GDM1 (cell line): ENCODE measurements at places on chromosomes 11 and 22.

DNA sequence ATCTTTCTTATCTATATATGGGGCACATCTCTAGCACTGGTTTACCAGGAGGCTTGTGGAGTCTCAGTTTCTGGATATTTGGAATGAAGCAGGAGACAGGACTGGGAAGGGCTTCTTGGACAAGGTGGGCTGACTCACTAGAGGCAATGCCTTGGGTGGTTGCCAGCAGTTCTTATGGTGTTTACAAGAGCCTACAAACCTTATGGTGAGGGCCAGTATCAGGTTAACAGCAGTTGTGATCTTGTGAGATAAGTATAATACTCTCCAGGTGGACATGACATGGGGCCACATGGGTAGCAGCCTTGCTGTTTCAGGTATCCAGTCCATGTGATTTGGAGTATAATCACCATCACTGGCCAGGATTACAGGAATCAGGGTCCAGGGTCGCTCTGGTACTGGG, 10.2 kb downstream of the FUT4 start:
- DNase-seq: no peak

- no peak for DNase-seq
Observed at GRCh38 chr11:68546555-68546954, 86.0 kb downstream of the PPP6R3 start.

GRCh38 chr11:32586576-32587190, 3.1 kb downstream of the EIF3M start:
- DNase-seq: no peak

- DNase-seq: no peak
Observed at GRCh38 chr11:126716456-126717083, 284.0 kb downstream of the KIRREL3 start.

GRCh38 chr11:29027436-29027835, 919.2 kb downstream of the METTL15 start:
- DNase-seq: no peak

- DNase-seq: peak; percentile 69
Observed at GRCh38 chr22:27719535-27720227, 81.9 kb downstream of the MN1 start.

DNA sequence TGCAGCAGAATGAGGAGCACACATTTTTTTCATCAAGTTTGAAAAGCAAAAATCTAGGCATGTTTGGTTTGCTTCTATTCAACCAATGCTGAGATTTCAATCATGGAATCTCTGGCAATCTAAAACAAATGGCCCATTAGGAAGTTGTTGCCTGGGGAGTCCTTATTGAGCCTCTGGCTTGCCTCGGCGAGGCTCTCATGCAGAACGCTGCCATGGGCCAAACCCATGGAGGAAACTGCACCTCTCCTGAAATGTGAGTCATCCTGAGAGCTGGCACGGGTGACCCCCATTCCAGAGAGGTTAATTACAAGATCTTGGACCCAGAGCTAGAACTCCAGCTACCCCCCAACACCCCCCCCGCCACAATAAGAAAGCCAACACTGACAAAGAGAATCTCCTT, 80.7 kb downstream of the MN1 start:
- DNase-seq: no peak

- DNase-seq: peak; percentile 73
Observed at GRCh38 chr11:45025716-45026492, 75.2 kb upstream of the TP53I11 start.

- no peak for DNase-seq
Observed at GRCh38 chr11:109696191-109696897, 274.4 kb downstream of the C11orf87 start.

GRCh38 chr22:49551897-49552614, 275.6 kb downstream of the BRD1 start:
- no peak for DNase-seq

DNA sequence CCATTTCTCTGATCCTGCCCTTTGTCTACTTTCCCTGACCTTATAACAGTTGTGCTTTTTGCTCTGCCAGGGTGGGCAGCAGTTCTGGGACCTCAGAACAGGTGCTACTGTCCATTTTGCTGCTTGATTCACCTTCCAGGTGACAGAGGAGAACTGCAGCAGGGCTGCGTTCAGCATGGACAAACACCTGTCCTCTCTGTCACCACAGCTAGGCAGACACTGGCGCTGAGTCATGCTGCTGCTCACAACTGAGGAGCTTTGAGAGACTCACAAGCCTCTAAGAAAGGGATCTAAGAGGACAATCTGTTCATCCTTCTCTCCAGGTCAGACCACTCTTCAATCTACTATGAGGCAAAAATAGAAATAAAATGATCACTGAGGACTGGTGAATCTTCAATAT, 1144.5 kb upstream of the CCDC90B start:
- no peak for DNase-seq

GRCh38 chr22:44505796-44506354, 7.8 kb upstream of the RTL6 start:
- no peak for DNase-seq

DNA sequence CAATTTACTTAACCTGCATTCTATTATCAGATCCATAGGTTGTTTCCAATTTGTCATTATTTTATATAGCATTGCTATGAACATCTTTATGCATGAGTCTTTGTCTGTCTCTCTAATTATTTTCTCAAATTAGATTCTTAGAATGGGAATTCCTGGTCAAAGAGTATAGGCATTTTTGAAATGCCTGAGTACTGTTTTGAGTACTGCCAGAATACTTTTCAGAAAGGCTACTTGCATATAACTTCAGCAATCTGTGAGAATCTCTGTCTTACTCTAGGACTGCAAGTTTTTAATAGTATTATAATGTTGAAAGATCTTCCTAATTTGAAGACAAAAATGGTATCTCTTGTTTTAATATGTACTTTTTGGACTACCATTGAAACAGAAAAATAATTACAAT, 56.6 kb downstream of the KCNC1 start:
- DNase-seq: no peak

DNA sequence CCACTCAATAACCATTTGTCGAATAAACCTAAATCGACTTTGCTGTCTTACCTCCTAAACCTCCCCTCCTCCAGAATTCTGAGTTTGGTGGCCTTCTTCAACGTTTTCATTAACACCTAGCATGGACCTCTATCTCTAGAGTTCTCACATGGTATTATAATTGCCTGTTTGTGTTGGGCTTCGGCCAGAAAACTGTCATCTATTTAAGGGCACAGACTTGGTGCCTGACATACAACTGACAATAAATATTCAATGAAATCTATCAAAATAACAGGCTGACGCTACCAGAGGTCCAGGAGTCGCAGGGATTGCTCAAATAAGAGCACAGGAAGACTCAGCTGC, 687 bp downstream of the ALKBH8 start:
- DNase-seq: no peak

DNA sequence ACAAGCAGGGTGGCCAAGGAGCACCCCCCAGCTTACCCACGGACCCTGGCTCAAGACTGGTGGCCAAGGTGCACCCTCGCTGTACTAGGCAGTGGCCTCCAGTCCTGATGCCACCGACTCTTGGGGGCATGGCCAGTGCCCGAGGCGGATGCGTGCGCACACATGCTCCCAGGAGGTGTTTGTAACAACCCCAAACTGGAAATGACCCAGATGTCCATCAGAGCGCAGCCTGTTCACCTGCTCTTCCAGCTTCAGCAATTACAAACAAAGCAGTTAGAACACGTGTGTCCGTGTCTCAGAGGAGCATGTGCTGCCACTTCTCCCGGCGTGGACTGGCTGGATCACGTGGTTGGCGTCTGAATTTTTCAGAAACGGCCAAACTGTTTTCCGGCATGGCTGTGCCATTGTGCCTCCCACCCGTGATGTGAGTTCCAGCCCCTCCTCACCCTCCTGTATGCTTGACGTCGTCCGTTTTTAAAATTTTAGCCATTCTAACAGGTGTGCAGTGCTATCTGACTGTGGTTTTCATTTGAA, 7.1 kb upstream of the MUC6 start:
- DNase-seq: no peak

DNA sequence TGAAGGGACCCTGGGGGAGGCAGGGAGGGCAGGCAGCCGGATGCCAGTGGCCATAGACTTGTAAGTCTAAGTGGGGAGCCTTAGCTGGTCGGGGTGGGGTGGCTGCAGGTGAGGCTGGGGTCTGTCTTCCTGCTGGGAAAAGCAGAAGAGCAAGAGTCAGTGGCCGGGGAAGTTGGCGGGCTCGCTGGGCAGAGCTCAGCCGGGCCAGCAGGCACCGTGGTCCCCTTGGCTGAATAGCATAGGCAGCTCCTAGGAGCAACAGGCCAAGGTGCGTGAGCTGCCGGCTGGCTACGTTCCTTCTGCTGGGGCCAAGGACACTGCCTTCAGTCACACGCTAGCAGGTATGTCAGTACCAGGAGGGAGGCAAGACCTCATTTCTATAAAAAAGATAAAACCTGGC, 67.8 kb upstream of the A4GALT start:
- no peak for DNase-seq

DNA sequence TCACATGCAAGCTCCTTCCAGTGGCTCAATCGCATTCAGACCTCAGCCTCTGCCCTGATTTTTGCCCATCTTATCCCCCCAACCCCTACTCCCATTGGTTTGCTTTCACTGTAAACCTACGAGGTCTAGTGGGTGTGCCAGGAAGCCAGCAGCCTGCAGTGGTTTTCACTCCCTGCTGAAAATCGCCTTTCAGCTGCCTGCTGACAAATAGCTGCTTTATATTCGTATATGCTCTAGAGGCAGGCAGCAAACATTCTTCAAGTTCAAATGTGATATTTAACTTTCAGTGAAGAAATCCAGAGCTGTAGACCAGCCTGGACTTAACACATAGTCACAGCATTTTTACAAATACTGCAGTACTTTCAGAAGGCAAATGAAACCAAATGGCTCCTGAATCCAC, 92.8 kb upstream of the APOA1 start:
- DNase-seq: peak; percentile 7

- no peak for DNase-seq
Observed at GRCh38 chr11:121587182-121587581, 134.4 kb upstream of the SORL1-AS1 start.
